Hematopoietic multipotent progenitor cell (in vitro differentiated cells): ENCODE measurements at places on chromosomes 3 and 15.
A peak's percentile ranks its signal among the peaks of the same experiment; 100 is the strongest.

- DNase-seq: no peak
Measured at GRCh38 chr3:36373084-36373483, 7.2 kb upstream of the STAC start.

GRCh38 chr15:48001393-48002039 lies 119.3 kb upstream of the SLC24A5 start:
- DNase-seq: no peak

DNA sequence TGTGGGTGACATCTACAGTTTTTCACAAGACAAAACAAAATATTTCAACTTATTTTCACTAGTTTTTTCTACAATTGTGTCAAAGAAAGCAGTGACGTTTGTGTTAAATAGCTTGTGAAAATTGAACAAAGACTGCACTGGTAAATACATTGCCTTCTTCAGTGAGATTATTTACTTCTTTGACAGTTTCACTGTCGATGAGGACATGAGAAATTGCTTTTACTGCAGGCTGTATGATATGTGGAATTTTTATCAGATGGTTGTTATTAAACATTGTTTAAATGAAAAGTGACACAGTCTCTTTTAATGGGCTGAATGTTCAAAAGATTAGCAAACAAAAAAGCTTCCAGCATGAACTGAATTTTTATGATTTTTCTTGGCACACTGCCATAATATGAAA lies 773.9 kb upstream of the CADM2 start:
- DNase-seq: no peak

DNA sequence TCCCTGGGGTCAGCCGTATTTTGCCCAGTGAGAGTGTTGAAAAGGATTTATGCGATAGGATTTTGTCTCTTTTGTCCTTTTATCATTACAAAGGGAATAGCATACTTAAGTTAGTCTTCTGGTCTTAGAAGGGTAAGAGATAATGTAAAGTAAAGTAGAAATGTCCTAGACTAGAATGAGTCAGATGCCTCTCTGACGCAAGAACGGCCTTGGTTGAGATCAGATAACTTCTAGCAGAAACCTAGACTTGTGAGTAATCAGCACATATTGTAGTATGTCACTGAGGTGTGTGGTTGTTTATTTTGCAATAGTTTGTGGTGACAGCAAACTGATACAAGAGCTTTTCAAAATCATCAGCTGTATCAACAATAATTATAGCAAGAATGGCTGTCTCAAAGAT lies 866.1 kb downstream of the NSUN3 start:
- DNase-seq: no peak

DNA sequence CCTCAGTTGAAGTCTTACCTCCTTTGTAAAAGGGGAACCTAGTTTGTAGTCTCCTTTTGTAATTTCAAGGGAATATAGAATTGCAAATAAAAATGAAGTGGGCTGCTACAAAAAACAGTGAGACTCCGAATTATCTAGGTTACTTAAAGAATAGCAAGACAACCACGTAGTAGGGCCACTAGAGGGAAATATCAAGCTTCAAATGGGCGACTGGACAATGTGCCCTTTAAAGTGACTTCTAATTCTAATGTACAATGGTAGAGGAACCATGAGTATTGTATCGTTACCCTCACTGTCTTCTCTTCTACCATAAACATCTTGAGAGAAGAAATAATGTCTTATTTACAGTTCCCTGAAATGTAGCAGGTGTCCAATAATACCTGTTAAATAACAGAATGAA lies 56.3 kb downstream of the TP63 start:
- no peak for DNase-seq

DNA sequence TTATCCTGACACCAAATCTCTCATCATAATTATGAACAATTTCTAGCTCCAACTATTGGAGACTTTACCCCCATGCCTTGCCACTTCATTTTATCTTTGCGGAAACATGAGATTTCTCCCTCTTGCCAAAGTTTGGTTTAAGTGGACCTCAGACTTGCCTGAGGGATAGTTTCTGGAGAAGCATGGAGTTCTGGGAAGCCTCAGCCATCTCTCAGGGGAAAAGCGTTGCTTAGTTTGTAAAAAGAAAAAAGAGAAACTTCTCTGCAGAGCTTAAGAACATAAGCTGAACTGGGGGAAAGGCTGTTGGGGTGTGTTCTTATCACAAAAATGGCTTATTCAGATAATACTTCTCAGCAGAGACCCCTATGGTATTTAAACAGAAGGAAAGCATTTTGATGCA lies 347.4 kb upstream of the ADAMTS9 start:
- DNase-seq: no peak

DNA sequence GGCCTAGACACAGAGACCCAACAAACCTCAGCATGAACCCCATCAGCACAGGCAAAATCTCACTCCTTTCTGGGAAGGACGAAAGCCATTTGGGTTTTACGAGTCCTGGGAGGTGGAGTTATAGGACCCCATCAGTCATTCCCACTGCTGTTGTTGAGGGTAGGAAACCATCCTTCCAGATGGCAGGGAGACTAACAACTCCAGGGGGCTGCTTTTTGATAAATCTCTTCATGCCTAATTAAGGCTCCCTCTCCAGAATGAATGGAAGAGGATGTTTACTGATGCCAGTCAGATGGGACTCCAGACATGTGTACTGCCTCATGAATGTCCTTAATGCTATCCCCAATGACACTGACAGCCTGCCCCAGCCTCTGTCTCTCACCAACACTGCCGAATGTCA lies 75.3 kb downstream of the ST8SIA2 start:
- no peak for DNase-seq

DNA sequence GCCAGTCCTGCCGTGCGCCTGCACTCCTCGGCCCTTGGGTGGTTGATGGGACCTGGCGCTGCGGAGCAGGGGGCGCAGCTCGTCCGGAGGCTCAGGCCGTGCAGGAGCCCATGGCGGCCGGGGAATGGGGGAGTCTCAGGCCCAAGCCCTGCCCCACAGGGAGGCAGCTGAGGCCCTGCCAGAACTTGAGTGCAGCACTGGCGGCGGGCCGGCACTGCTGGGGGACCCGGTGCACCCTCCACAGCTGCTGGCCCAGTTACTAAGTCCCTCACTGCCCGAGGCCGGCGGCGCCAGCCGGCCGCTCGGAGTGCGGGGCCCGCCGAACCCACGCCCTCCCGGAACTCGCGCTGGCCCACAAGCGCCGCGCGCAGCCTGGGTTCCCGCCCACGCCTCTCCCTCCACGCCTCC lies 190.9 kb upstream of the MME start:
- no peak for DNase-seq

DNA sequence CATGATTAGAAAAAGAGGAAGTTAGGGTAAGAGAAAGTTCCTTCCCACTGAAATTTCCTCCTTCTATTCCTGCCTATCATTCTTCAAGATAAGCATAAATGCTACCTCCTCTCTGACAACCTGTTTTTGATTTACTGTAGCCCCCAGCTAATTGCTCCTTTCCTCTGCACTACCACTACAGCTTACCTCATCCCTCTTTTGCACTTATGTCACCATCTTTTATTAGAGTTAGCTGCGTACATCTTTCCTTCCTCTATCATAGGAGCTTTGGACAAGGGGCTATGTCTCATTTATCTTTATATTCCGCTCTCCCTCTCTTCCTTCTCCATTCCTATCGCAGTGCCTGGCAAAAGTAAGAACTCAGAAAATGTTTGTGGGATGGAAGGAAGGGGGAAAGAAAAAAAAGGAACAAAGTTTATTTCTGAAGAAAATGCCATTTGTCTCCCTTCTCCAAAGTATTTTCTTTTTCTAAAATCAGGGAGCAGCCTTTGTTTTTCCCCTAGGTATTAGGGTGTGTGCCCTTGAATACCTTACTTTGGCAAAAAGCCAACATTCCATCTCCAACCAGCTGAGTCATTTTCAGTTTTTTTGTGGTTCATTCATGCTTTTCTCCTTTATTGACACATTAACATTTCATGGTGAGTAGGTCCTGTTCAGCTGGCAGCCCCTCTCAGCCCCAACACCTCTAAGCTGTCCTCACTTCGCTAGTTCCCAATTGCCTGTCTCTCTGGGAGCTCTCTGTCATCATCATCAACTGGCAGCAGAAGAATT lies 87.6 kb upstream of the SOX2 start:
- DNase-seq: peak; percentile 5

DNA sequence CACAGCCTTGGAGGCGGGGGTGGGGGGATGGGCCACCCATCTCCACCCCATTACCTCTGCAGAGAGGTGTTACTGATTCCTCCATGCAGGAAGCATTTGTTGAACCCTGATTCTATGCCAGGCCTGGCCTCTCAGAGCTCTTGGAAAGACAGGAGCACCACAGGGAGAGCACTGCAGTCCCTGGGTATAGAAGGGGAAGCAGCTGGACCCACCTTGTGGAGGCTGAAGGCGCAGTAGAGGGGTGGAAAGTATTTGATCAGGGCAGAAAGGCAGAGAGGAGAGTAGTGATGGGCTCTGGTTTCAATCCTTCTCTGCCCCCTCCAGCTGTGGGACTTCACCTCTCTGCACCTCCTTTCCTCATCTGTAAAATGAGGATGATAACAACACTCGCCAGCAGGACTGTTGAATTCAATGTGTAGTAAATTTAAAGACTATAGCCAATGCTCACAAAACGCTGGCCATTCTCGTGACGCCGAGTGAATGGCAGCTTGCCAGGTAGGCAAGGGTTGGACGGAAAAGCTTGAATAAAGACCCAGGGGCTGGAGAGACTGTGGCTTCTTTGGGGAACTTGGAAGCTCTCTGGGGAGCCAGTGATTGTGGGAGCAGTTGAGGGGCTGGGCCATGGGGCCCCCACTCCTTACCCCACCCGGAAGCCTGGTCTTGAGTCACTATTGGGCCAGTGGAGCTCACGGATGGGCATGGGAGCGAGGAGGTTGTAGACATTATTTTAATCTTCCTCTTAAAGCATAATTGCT lies 8.0 kb upstream of the CCDC33 start:
- no peak for DNase-seq

DNA sequence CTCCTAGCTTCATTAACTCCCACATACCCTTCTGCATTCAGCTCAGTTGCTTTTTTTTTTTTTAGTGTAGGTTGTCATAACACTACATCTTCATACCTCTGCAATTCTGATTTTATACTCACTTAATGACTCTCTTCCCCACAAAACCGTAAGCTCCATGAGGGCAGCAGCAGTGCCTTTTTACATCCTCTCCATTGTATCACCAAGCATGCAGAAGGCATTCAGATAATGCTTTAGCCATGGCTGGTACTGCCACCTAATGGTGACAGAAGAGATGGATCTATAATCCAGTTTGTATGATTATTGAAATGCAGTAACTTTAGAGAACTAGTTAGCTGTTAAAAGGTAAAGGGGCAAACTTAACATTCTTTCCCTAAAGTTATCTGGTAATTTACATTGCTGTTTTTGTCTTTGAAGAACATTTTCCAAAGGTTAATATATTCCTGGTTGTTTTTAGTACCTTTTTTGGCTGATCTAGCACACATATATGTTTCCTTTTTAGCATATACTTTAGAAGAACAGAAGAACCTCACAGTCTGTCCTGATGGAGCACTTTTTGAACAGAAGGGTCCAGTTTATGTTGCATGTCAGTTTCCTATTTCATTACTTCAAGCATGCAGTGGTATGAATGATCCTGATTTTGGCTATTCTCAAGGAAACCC lies 36.8 kb downstream of the ATP1B3 start:
- DNase-seq: peak; percentile 62

GRCh38 chr3:153328690-153329089 lies 166.7 kb downstream of the RAP2B start:
- no peak for DNase-seq

- DNase-seq: no peak
Measured at GRCh38 chr15:69647142-69647513, 194.5 kb downstream of the RPLP1 start.

GRCh38 chr15:67592245-67592644 lies 49.7 kb downstream of the MAP2K5 start:
- no peak for DNase-seq

- no peak for DNase-seq
Measured at GRCh38 chr15:75354454-75354853, 7.6 kb downstream of the NEIL1 start.

GRCh38 chr15:39132954-39133600 lies 447.8 kb upstream of the THBS1 start:
- DNase-seq: no peak

- no peak for DNase-seq
Measured at GRCh38 chr3:126121632-126122031, 37.7 kb upstream of the SLC41A3 start.

- no peak for DNase-seq
Measured at GRCh38 chr3:2790266-2790815, 319.8 kb downstream of the IL5RA start.

DNA sequence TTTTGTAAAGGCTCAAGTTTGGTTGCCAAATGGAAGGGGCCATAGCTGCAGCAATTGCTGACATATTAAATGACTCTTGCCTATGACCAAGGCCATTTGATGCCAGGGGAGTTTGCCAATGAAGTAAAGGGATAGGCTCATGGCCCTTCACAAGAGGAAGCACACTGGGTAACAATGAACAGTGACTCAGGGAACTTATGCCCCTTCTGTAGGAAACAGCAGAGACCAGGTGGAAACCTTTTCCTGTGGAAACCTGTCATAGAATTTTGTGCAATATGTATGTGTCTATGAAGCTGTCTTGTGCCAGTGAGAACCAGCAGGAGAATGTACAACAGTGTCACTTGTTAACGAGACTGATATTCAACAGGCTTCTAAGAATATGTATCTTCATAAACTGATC lies 25.4 kb upstream of the AVEN start:
- DNase-seq: no peak

DNA sequence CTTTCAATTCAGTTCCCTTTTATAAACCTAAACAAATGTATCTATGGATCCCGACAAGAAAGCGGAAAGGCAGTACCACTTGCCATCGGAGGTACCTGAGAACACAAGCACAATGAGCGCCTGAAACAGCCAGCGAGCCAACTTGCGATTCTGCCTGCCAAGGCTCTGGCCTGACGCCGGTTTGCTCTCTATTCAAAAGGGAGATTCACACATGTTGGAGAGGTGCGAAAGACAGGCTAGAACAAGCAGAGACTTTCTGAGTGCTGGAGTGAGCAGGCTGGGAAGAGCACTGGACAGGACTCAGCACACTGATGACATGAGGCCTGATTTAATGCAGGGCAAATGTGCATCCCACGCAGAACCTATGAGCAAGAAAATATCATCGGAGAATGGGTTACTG lies 17.7 kb upstream of the PRR23E start:
- no peak for DNase-seq

GRCh38 chr3:152843955-152844354 lies 9.0 kb downstream of the P2RY1 start:
- no peak for DNase-seq

DNA sequence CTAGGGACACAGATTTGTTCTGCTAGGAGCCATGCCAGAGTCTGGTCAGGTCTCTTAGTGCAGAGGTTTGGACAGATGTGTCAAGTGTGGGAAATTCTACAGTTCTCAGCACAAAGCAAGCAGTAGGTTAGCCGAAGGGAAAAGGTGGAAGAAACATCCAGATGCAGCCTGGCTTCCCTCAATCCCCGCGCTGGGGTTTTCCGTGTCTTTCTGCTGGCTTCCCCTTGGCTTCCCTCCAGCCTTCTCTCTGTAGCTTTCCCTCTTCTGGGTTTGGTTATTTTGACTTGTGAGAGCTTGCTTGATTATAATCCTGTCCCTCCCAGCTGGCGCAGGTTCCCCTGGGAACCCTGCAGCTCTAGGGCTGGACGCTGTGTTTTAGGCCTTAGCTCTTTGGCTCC lies 4.1 kb downstream of the TF start:
- DNase-seq: no peak

- DNase-seq: no peak
Measured at GRCh38 chr3:10546181-10546624, 40.8 kb upstream of the ATP2B2 start.
